ENCODE measurements at places on chromosomes 12 and 14.
A peak's percentile ranks its signal among the peaks of the same experiment; 100 is the strongest.

DNA sequence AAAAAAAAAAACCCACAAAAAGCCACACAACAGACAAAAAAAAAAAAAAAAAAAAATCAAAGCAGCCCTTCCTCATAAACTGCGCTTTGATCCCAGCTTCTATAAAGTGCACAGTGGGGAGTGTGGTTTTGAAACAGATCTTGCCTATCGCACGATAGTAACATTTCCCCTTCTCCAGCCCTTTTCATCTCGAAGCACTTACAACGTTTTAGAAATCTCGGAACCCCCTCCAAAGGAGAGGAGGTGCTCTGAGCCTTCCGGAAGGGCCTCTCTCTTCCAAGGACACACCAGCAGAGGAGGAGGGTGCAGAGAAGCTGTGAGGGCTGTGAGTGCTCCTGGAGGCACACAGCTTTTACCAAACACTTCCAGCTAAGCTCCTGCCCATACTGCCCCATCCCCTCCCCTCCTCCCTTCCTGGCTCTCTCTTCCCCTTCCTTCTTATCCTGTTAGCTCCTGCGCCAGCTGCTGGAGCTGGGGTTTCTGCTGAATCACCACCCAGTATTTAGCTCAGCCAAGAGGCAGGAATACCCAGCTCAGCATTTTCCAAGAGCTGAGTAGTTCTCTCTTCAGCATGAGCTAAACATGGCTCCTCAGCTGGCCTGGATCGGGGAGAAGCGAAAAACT, 28.4 kb downstream of the SLC7A8 start:
- no peak for DNase-seq

GRCh38 chr12:57008178-57008577, 1.8 kb upstream of the ZBTB39 start:
- peak; percentile 66 for DNase-seq

DNA sequence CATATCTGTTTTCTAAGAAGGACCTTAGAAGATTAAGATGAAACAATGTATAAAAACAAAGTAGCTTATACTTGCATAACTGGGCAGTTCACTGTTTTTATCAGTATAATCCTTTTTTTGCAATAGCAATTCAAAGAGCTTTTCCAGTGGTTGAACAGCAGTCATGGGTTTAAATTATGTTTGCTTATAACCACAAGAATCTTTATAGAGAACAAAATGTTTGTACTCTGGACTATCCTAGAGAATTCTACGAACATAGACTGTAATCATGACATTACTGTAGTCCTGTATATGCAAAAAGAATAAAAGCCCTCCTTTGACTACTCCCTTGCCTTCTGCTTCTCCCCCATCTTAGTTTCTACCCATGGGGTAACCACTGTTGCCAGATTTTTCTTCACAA, 5.7 kb downstream of the FAM177A1 start:
- DNase-seq: no peak

- no peak for DNase-seq
Observed at GRCh38 chr12:325906-326305, 63.2 kb downstream of the KDM5A start.

- no peak for DNase-seq
Observed at GRCh38 chr12:9347328-9348127, 139.3 kb upstream of the PZP start.

DNA sequence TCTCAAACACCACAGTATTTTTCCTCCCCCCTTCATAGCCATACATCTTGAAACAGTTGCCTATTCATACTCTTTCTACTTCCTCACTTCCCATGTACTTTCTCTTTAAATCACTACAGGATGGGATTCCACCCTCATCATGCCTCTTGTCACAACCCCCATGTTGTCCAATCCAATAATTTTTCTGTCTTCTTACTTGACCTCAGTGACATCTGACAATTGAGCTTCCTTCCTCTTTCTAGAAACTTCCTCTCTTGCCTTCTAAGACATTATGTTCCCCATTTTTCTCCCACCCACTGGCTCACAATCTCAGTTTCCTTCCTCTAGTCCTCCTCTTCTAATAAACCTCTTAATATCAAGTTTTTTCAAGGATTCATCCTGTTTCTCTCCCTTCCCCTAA, 5.3 kb downstream of the C2CD5 start:
- no peak for DNase-seq

- DNase-seq: no peak
Observed at GRCh38 chr14:36513012-36513420, 7.0 kb downstream of the NKX2-1 start.

- DNase-seq: peak; percentile 55
Observed at GRCh38 chr14:64983439-64984310, 3.0 kb upstream of the FNTB start.

DNA sequence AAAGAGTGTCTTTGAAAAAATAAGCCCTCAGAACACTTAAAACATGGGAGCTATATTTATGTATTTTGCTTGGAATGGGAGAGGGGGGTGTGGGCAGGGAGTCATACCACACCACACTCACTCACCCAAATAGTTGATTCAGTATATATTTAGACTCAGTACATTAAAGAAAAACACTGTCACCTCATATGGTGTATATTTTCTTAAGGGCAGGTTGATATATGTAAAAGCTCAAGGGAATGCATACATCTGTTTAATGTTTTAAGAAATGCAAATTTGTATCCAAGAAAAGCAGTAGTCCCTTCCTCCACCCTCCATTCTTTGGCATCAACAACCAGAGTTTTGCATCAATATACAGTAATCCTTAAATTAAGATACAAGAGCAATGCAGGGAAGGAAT, 1.4 kb downstream of the NFYB start:
- DNase-seq: no peak

DNA sequence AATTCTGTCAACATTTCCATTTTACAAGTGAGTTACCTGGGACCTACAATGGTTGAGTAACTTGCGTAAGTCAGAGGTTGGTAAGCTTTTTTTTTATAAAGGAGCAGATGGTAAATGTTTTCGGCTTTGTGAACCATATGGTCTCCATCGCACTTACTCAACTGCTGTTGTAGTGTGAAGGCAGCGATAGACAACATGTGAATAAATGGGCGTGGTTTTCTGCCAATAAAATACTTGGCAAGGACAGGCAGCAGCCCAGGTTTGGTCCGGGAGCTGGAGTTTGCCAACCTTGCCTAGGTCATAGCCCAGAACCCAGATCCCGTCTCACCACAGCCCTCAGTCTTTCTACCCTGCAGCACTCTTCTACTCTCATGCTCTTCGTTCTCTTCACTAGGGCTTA, 6.3 kb downstream of the DDX55 start:
- no peak for DNase-seq

DNA sequence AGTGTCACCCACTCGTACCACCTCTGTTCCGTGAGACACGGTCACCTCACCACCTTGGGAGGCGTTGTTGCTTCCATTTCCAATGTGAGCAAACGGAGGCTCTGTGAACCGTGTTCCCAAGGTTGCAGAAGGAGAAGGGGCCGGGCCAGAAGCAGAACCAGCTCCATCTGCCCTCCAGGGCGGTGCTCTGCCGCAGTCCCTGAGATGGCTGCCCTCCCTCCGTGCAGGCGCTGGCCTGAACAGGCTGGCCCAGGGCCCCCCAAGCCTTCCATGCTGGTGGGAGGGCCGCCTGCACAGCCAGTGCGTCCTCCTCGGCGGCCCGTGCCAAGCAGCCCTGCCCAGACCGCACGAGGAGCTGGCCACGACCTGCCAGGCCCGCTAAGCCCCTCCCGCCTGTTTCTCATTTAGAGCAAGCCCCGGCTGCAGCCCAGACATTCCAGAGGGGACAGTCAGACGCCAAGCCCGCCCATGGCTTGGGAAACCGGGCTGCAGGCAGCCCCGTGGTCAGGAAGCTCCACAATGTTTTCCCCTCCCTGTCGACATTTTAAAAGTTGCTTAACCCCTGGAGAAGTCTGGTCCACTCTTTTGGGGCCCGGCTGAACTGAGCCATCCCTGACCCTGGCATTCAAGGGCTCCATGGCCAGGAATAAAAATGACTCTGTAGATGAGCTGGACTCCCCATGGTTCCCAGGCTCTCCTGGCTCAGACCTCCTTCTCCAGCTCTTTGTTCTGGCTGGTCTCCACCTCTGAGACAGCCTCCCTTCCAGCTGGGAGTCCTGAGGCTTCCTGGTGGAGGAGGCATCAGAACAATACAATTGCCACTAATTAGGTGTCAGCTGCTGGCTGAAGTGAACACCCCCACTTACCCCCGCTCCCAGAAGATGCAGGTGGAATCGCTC, 236.0 kb downstream of the BCL11B start:
- DNase-seq: no peak

- no peak for DNase-seq
Observed at GRCh38 chr12:93950311-93950710, 198.1 kb upstream of the PLXNC1 start.

DNA sequence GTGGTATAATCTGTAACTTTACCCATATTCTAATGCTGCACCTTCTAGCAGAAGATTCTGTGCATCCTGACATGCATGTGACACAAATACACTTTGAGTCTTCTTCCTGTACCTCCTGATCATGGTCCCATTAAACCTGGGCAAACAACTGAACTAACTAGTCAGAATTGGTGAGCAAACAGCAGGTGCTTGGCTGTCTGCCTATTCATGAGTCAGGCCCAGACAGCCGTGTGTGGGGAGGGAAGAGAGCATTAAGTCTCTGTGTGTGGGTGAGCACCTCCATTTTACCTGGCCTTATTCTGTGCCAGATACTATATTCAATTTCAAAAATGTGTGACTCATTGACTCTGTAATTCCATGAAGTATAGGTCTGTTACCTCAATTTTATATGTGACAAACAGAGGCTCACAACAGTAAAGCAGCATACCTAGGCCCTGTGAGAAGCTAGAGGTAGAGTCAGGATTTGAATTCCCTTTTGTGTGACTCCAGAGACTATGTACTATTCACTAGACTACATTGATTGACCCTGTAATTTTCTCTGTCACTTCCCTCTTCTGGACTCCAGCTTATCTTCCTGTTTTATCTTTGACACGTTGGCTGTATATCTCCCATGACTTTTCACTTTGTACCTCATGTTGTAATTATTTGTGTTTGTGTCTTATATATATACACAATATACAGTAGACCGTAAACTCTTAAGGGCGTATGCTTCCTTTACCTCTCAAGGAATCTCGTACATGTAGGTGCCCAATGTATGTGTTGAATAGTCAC, 32.2 kb downstream of the SUSD6 start:
- peak; percentile 94 for DNase-seq

GRCh38 chr12:49624921-49625577, 1.7 kb downstream of the PRPF40B start:
- no peak for DNase-seq

DNA sequence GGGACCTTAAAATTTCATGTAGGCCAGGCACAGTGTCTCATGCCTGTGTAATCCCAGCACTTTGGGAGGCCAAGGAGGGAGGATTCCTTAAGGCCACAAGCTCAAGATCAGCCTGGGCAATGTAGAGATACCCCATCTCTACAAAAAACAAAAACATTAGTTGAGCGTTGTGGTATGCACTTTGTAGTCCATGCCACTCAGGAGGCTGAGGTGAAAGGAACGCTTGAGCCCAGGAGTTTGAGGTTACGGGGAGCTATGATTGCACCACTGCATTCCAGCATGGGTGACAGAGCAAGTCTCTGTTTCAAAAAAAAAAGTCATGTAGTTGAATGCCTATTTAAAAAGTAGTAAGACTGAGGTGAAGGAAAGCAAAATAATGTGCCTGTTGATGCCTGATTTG, 83.5 kb downstream of the TTC6 start:
- no peak for DNase-seq

- no peak for DNase-seq
Observed at GRCh38 chr14:93733231-93733630, 55.1 kb downstream of the PRIMA1 start.

- no peak for DNase-seq
Observed at GRCh38 chr14:104585966-104586697, 6.6 kb downstream of the C14orf180 start.

DNA sequence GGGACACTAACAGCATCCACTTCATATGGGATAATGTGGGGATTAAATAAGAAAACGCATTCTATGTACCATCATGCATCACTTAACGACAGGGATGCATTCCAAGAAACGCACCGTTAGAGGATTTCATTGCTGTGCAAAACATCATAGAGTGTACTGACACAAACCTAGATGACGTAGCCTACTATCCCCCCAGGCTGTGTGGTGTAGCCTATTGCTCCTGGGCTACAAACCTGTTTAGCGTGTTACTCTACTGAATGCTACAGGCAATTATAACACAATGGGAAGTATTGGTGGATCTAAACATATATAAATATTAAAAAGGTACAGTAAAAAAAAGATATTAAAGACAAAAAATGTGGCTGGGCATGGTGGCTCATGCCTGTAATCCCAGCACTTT, 230.6 kb downstream of the KSR2 start:
- DNase-seq: no peak

GRCh38 chr12:78157199-78157598, 326.5 kb downstream of the NAV3 start:
- no peak for DNase-seq

GRCh38 chr12:12704593-12705230, 8.7 kb upstream of the GPR19 start:
- DNase-seq: peak; percentile 73

- no peak for DNase-seq
Observed at GRCh38 chr12:56931474-56931978, 2.7 kb downstream of the SDR9C7 start.

GRCh38 chr12:75603475-75603874, 92.1 kb upstream of the KRR1 start:
- no peak for DNase-seq

DNA sequence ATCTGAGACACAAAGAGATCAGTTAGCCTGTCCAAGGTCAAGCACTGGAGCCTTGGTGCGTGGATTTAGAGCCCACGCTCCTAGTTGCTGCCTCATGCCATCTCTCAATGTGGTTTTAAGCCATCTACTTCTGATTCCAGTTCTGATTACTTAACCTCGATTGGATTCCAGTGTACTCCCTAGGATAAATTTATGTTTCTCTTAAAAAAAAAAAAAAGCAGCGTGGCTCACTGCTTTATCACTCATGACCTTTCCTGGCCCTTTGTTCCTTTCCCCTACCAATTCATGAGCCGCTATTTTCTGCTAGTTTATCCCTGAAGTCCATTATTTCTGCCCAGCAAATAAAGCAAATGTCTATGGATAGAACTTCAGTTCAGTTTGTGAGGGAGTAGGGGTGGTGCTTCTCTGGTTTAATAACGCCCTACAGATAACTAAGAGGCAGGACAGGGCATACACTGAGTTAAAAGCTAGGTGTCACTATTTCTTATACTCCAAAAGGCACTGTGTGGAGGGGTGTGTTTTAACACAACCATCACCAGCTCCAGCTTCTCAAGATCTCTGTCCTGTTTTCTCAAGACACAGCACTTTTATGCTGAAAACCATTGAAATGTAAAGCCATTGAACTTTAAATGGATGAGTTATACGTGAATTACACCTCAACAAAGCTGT, 9.8 kb upstream of the PARP11 start:
- no peak for DNase-seq

DNA sequence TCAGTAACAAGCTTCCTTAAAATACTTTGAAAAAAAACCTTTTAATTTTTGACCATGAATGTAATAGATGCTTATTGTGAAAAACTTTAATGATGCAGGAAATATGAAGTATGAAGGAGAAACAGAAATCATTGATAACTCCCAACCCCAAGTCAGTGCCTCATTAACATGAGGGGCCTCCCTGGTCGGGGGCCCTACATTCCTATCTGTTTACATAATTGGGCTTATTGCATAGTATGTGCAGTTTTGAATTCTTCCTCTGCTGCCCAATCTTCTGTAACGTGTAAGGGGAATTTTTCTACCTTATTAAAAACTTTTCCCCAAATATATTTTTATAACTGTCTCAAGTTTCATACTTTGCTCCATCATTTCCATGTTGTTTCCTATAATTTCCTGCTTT, 63.0 kb downstream of the SLC25A47 start:
- no peak for DNase-seq

GRCh38 chr12:88310666-88311065, 168.6 kb downstream of the TMTC3 start:
- DNase-seq: no peak

- DNase-seq: no peak
Observed at GRCh38 chr12:80059875-80060274, 39.5 kb upstream of the OTOGL start.

All from NCI-H748 treated with DMSO at 0.1 percent for 48 hours (cell line).